Osteocyte (in vitro differentiated cells): ENCODE measurements at places on chromosomes 6 and 20. TPM values are rescaled to one million over a fixed set of nuclear protein-coding genes. Genes with fewer than 3 reads are reported as not detected.

The SIRPB2 gene
- total RNA-seq: not detected in 2 replicates

DNA sequence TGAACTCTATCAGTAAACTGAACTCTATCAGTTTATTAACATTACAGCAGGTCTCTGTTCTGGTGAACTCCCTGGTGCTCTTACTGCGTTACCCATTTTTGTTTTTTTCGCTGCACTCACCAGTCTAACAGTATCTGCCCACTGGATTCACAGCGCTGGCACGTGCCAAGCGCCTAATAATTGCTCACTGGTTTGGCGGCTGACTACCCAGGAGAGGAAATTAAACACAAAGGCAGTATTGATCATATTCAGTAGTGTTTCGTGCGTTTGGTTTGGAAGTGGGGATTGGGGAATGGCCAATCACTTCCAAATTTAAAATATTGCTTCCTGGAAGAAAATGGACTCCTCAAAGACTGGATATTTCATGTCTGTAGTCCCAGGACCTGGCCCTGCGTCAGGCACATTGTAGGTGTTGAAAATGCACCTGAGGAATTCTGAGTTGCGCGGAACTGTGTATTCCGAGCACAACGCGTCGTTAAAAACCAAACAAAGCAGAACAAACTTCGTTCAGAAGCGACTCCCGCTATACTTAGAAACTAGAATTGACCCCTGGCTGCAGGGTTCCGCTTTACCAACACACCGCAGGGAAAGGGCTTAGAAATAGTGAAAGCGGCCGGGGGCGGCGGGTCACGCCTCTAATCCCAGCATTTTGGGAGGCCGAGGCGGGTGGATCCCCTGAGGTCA, 1.1 kb upstream of the RPS12 start:
- peaks cover 32% of the 10 kb centered on the region for H3K36me3 ChIP-seq
- no peak for DNase-seq
- peak overlapping the region; percentile 99 for H3K4me3 ChIP-seq
- peaks cover 43% of the 10 kb centered on the region for H3K4me1 ChIP-seq
- H3K27ac ChIP-seq: peak overlapping the region; percentile 92

The SLC16A10 gene
- not detected in 2 replicates for total RNA-seq

The ARMH2 gene
- total RNA-seq: not detected in 2 replicates

DNA sequence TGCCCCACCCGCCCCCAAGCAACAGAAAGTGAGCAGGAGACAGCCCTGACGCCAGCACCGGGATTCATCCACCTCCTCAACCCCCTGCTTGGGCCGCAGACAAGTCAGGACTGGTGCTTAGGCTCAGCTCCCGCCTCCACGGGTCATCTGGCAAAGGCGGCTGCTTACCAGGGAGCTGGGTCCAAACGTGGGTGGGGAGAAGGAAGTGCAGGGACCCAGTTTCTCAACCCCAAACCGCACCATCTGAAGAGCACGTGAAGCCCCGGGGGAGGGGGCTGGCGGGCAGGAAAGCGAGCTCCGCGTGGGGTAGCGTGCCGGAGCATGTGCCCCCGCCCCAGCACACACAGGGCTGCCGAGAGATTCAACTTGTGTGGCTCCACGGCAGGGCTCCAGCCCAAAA, 87.2 kb downstream of the BMP7 start:
- no peak overlapping the region for H3K27ac ChIP-seq
- H3K36me3 ChIP-seq: no peaks in the 10 kb centered on the region
- no peak overlapping the region for H3K4me3 ChIP-seq
- peaks cover 4% of the 10 kb centered on the region for H3K27me3 ChIP-seq
- no peak for DNase-seq
- H3K4me1 ChIP-seq: no peaks in the 10 kb centered on the region

The TXLNB gene
- 0.08 TPM in 1 of 2 replicates, not detected in the other for total RNA-seq

DNA sequence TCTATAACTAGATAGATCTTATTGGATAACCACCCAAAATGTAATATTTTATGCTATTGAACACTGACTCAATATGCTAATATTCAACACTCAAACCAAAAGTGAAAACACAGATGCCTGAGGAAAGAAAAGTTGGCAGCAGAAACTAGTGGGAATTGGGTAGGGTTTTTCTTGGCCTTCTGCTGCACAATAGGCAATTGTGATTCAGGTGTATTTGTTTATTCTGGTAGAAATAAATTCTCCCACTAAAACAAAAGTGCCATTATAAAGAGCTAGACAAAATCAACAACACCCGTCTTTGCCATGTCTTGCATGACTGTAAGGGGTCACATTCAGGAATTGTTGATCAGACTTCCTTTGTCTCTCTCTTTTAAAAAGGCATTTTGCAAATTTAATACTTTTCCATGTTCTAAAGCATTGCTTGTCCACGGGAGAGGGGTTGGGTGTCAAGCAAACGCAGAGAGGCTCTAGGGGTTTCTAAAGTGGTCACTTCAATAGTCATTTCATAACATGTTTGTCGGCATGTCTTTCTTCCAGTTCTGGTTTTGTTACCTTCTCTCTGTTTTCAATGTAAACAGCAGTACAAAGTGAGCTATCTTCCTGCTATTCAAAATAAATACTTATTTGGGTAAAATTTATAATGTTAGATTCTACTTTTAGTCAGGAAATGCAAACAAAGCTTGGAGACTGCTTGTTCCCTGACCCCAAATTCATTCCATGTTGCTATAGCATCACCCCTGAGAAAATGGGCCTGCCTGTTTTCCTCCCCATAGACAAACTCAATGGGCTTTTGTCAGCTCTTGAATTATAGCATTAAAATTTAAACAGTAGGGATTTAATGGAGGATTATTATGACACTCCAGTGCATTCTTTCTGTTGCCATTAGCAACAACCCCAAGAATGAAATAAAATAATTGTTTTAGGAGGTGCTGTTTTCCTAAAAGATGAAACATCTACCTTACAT, 217.0 kb upstream of the CCN2 start:
- H3K27me3 ChIP-seq: no peaks in the 10 kb centered on the region
- DNase-seq: no peak
- peaks cover 21% of the 10 kb centered on the region for H3K4me1 ChIP-seq
- no peak overlapping the region for H3K4me3 ChIP-seq
- peaks cover 4% of the 10 kb centered on the region for H3K36me3 ChIP-seq
- peak overlapping the region; percentile 59 for H3K27ac ChIP-seq

GRCh38 chr6:4660377-4661321, 115.6 kb upstream of the CDYL start:
- no peak overlapping the region for H3K4me3 ChIP-seq
- no peaks in the 10 kb centered on the region for H3K36me3 ChIP-seq

DNA sequence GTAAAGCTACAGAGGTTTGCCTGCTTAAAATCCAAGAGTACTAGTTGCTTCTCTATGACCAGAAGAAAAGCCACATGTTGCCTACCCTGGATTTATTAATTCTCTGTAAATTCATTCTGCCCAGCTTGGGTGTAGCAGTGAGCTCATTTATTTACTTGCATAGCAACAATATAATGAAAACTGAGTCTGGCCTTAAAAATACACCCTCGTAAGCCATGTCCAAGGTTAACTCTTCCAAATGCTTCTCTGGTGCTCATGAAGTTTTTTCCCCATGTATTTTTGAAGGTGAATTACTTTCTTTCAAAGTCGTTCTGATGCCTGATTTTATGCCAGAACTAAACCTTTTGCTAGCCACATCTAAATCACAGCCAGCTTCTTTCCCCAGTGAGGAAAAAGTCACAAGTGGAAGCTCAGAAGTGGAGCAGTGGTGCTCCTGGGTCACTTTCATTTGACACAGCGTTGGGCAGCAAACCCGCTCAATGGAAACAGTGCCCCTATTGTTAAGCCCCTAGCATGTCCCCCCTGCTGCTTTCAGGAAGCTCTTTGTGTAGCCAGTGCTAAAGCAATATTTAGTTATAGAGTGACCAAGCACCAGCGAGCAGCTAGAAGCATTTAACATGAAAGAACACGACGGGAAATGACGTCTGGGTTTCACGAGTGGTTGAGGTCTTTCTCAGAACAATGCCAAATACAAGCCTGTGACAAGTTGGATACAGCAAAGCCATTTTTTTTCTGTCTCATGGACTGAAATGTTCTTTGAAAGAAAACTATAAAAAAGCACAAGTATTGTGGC, 29.8 kb downstream of the NEDD9 start:
- no peak overlapping the region for H3K4me3 ChIP-seq
- DNase-seq: no peak
- peaks cover 4% of the 10 kb centered on the region for H3K36me3 ChIP-seq
- H3K4me1 ChIP-seq: peaks cover 66% of the 10 kb centered on the region
- no peaks in the 10 kb centered on the region for H3K27me3 ChIP-seq

The DYNLT2 gene
- total RNA-seq: 1.4 and 3.0 TPM in 2 replicates

GRCh38 chr20:59933849-59934585, 580 bp upstream of the SYCP2 start:
- peaks cover 34% of the 10 kb centered on the region for H3K4me1 ChIP-seq
- peaks cover 3% of the 10 kb centered on the region for H3K36me3 ChIP-seq
- H3K27me3 ChIP-seq: no peaks in the 10 kb centered on the region
- H3K4me3 ChIP-seq: peak overlapping the region; percentile 74

- no peak overlapping the region for H3K27ac ChIP-seq
- no peaks in the 10 kb centered on the region for H3K27me3 ChIP-seq
- peaks cover 3% of the 10 kb centered on the region for H3K4me1 ChIP-seq
- H3K36me3 ChIP-seq: no peaks in the 10 kb centered on the region
- H3K4me3 ChIP-seq: no peak overlapping the region
- DNase-seq: no peak
Observed at GRCh38 chr6:135274561-135275293, 93.6 kb downstream of the MYB start.

GRCh38 chr20:60192326-60192725, 234.1 kb downstream of the CDH26 start:
- no peaks in the 10 kb centered on the region for H3K36me3 ChIP-seq
- H3K4me1 ChIP-seq: no peaks in the 10 kb centered on the region

The KHDC1L gene
- not detected in 2 replicates for total RNA-seq

- H3K27me3 ChIP-seq: no peaks in the 10 kb centered on the region
- peaks cover 2% of the 10 kb centered on the region for H3K36me3 ChIP-seq
- peak overlapping the region; percentile 96 for H3K27ac ChIP-seq
- H3K4me3 ChIP-seq: no peak overlapping the region
- DNase-seq: no peak
Observed at GRCh38 chr20:36468149-36469000, 72.9 kb upstream of the MYL9 start.

DNA sequence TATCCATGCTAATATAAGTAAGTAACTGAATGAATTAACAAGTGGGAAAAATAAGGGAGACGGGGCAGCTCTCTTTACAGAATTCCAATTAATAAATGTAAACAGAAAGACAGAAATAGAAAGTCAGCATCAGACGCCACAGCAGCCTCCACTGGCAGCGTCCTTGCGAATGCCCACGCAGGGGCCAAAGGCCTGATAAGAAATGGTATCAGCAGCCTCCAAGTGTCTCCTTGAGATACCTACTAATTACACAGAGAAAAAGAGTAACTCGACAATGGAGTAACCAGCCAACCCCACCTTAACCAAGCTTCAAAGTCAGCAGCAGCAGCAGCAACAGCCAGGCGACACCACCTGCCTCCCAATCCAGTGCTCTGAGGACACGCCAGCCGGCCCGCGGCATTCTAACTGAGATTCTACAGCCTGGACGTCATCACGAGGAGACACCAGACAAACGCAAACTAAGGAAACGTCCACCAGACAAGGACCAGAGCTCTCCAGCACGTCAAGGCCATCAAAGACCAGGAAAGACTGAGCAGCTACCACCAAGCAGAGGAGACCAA, 78.8 kb downstream of the TAF4 start:
- H3K27me3 ChIP-seq: no peaks in the 10 kb centered on the region
- no peak for DNase-seq
- H3K36me3 ChIP-seq: peaks cover 46% of the 10 kb centered on the region
- no peak overlapping the region for H3K27ac ChIP-seq
- no peaks in the 10 kb centered on the region for H3K4me1 ChIP-seq

The GPLD1 gene
- total RNA-seq: 1.9 and 2.4 TPM in 2 replicates

- no peaks in the 10 kb centered on the region for H3K36me3 ChIP-seq
- H3K27me3 ChIP-seq: no peaks in the 10 kb centered on the region
- H3K27ac ChIP-seq: peak overlapping the region; percentile 2
- DNase-seq: no peak
- H3K4me1 ChIP-seq: peaks cover 27% of the 10 kb centered on the region
- no peak overlapping the region for H3K4me3 ChIP-seq
Observed at GRCh38 chr20:9109566-9109965, 40.7 kb downstream of the PLCB4 start.

DNA sequence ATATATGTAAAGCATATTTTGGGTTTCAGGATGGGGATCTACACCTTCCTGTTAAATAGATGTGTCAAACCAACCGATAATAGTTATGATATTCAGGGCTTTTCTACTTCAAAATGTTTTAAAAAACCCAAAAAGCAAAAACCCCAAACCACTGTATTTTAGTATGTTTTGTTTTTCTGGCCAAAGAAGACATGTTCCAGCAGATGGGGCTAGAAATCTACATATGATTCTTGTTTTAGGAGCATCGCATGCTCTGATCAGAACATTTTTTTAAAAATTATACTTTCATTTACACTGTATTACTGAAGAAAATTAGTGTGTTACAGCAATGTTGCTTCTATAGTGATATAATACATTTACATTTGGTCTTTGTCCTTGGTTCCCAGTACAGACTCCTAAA, 11.0 kb downstream of the RMND1 start:
- peak overlapping the region; percentile 76 for H3K27ac ChIP-seq
- peaks cover 73% of the 10 kb centered on the region for H3K4me1 ChIP-seq
- peaks cover 3% of the 10 kb centered on the region for H3K36me3 ChIP-seq
- no peak overlapping the region for H3K4me3 ChIP-seq

The CSTF1 gene
- 36.2 and 38.6 TPM in 2 replicates for total RNA-seq

- no peak overlapping the region for H3K4me3 ChIP-seq
- no peak for DNase-seq
- H3K36me3 ChIP-seq: no peaks in the 10 kb centered on the region
Observed at GRCh38 chr6:18352842-18353241, 34.3 kb upstream of the RNF144B start.

The GCM1 gene
- not detected in 2 replicates for total RNA-seq

The OXT gene
- not detected in 2 replicates for total RNA-seq

The KIFC1 gene
- 10.8 and 11.6 TPM in 2 replicates for total RNA-seq

- no peak for DNase-seq
- H3K27ac ChIP-seq: no peak overlapping the region
- H3K4me1 ChIP-seq: no peaks in the 10 kb centered on the region
- H3K36me3 ChIP-seq: no peaks in the 10 kb centered on the region
- H3K4me3 ChIP-seq: no peak overlapping the region
- peaks cover 16% of the 10 kb centered on the region for H3K27me3 ChIP-seq
Observed at GRCh38 chr20:63501818-63502670, 3.2 kb upstream of the EEF1A2 start.

DNA sequence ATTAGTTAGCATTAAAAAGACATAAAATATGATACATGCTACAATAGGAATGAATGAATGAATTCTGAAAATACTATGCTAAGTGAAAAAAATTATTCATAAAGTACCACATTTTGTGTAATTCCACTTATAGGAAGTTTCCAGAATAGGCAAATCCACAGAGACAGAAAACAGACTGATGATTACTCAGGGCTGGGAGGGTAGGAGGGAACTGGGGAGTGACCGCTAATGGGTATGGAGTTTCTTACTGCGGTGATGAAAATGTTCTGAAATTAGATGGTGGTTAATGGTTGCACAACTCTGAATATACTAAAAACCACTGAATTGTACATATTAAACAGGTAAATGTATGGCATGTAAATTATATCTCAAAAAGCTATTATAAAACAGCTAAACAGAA, 22.6 kb downstream of the FERMT1 start:
- H3K27ac ChIP-seq: no peak overlapping the region
- no peak overlapping the region for H3K4me3 ChIP-seq
- no peaks in the 10 kb centered on the region for H3K4me1 ChIP-seq
- no peaks in the 10 kb centered on the region for H3K36me3 ChIP-seq
- DNase-seq: no peak

GRCh38 chr6:167787896-167788562, 38.7 kb upstream of the AFDN start:
- H3K4me3 ChIP-seq: no peak overlapping the region
- DNase-seq: no peak
- no peak overlapping the region for H3K27ac ChIP-seq
- peaks cover 2% of the 10 kb centered on the region for H3K4me1 ChIP-seq
